A549 treated with AZD2906 at 1 μM for 4 hours (cell line): ENCODE measurements at places on chromosomes 4 and X. TPM values are rescaled to one million over a fixed set of nuclear protein-coding genes. Genes with fewer than 3 reads are reported as not detected.

The NPFFR2 gene
- total RNA-seq: not detected in 5 replicates

The ZDHHC15 gene
- not detected in 5 replicates for total RNA-seq

The RHOXF2B gene
- not detected in 5 replicates for total RNA-seq

The TEX13B gene
- not detected in 5 replicates for total RNA-seq

The SOD3 gene
- 0.08 TPM in 1 of 5 replicates, not detected in the others for total RNA-seq

The GPR82 gene
- total RNA-seq: not detected in 5 replicates

The CETN2 gene
- 69.3 to 81.7 TPM (median 71.6 TPM) in 5 replicates for total RNA-seq

The TMPRSS11E gene
- total RNA-seq: 0.08 to 0.27 TPM in 2 of 5 replicates, not detected in the others

The NOX1 gene
- 0.06 to 0.18 TPM (median 0.10 TPM) in 3 of 5 replicates, not detected in the others for total RNA-seq

The ATOH1 gene
- total RNA-seq: not detected in 5 replicates

The TSPAN7 gene
- 2.0 to 3.0 TPM (median 2.7 TPM) in 5 replicates for total RNA-seq

The DUSP21 gene
- not detected in 5 replicates for total RNA-seq

The CXCL3 gene
- total RNA-seq: 3.2 to 4.4 TPM (median 3.3 TPM) in 5 replicates

The GYPE gene
- total RNA-seq: not detected in 5 replicates

The RADX gene
- total RNA-seq: 0.03 to 0.10 TPM (median 0.06 TPM) in 5 replicates

The ADAM29 gene
- not detected in 5 replicates for total RNA-seq

The TCP11X1 gene
- not detected in 5 replicates for total RNA-seq

The MAGEC1 gene
- 0.03 to 0.05 TPM (median 0.03 TPM) in 5 replicates for total RNA-seq

The CT45A1 gene
- 0.07 TPM in 1 of 5 replicates, not detected in the others for total RNA-seq

The FAM149A gene
- total RNA-seq: 1.2 to 1.8 TPM (median 1.4 TPM) in 5 replicates

The CXorf49B gene
- not detected in 5 replicates for total RNA-seq

The NLGN3 gene
- total RNA-seq: 0.84 to 1.1 TPM (median 1.0 TPM) in 5 replicates

The FGF13 gene
- total RNA-seq: 0.05 to 0.06 TPM in 2 of 5 replicates, not detected in the others

The DCAF8L2 gene
- not detected in 5 replicates for total RNA-seq

The CHIC2 gene
- 7.6 to 9.7 TPM (median 9.0 TPM) in 5 replicates for total RNA-seq

The TLR6 gene
- total RNA-seq: 1.7 to 2.4 TPM (median 2.2 TPM) in 5 replicates

The CCDC149 gene
- total RNA-seq: 1.4 to 1.8 TPM (median 1.5 TPM) in 5 replicates

The UGT2B7 gene
- 0.22 to 0.31 TPM (median 0.27 TPM) in 5 replicates for total RNA-seq

The MGARP gene
- 0.46 to 0.79 TPM (median 0.68 TPM) in 5 replicates for total RNA-seq

The MAGIX gene
- 2.3 to 3.9 TPM (median 3.3 TPM) in 5 replicates for total RNA-seq

The MAMLD1 gene
- 6.2 to 7.1 TPM (median 6.4 TPM) in 5 replicates for total RNA-seq

The YTHDC1 gene
- 30.6 to 39.3 TPM (median 32.7 TPM) in 5 replicates for total RNA-seq

The MAGEB2 gene
- total RNA-seq: not detected in 5 replicates

The TMPRSS11B gene
- not detected in 5 replicates for total RNA-seq
